ENCODE measurements at places on chromosomes 6 and 20.

- no peak for DNase-seq
These were observed 15.4 kb downstream of the CDC40 start for GRCh38 chr6:110195639-110196038.

DNA sequence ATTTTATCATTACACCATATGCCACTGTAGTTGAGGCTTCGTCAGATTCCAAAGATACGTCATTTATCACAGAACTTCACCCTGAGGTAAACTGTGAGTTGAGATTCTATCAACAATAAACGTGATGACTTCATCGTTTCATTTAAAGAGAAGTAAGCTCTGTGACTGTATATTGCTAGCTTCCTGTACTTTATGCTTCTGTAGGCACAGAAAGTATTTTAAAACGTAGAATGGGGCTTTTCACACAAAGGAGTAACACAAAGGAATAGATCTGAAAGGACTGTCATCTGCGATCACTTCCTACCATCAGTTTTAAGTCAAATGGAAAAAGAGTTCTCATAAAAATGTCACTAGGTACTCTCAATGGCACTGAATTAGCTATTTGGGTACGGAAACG, 234.4 kb upstream of the MCHR2 start:
- no peak for DNase-seq

DNA sequence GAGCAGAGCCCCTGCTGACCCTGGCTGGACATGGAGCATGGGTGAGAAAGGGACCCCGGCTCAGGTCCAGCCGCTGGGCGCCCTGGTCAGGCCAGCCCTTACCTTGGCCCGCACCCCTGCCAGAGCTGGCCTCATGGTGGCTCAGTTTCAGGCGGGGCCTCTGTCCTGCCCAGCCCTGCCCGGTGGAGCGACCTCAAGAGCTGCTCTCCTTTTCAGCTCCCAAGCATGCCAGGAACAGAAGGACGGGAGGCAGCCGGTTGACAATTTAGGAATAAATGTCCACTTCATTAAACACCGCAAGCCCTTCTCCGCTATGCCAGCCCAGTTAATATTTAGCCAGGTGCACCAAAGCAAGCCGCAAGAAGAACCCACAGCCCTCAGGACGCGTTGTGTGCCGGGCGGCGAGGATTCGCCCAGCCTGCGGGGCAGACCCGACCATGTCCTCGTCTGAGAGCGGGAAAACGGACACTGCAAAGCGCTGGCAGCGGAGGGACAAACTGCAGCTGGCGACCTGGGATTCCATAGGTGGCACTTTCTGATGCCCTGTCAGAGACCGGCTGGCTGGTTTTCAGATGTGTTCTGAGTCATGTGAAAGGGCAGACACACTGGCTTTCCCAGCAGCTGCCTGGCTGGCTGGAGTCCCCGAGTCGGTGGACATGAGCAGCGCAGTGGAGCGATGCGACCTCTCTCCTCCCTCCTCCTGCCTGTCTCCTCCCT, 221.9 kb downstream of the TTLL2 start:
- DNase-seq = no peak

GRCh38 chr20:47428851-47429336, 72.4 kb upstream of the ZMYND8 start:
- DNase-seq = no peak

GRCh38 chr20:10249048-10249770, 30.6 kb downstream of the SNAP25 start:
- no peak for DNase-seq

DNA sequence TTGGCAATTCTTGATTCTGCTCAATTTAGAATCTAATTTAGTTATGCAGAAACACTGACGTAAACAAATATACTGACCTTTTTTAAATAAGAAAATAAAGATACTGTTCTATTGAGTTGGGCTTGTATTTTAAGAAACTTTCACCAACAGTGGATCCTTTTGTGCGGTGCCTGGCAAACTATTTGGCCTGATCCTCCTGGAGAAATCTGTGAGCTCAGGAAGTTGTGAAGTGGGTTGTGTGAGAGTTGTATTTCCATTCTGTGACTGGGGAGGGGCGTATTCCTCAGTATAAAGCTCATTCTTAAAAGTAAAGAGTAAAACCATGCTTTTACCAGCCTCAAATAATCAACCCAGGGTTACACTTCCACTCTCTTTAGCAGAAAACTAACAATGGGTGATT, 85.6 kb downstream of the SEL1L2 start:
- DNase-seq = no peak

DNA sequence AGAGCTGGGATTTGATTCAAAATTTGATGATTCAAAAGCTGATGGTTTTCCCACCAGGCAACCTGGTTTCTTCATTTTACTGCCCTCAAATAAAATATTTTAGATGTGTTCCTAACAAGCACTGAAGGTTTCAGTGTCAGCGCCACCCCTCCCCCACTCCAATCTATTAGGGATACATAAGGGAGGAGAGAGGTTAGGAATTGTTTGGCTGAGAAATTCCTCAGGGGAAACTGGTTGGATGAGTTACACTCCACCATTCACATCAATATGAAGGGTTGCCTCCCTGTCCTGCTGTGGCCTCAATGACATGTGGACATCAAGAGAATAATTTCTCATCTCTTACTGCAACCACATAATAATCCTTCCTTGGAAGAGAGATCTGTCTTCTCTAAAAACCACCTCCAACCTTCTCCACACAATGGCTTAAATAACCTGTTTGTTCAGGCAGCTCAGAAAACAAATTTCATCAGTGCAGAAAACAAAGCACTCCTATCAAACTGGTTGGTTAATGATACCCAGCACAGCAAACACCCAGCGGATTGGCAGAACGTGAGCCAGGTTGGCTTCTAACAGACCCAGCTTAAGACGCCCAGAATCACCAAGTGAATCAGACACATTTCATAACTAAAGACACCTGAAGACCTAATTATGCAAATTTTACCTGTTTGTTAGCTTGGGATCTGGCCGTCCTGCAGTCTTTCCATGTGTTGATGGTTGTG, 136.0 kb upstream of the SGK1 start:
- DNase-seq = no peak

DNA sequence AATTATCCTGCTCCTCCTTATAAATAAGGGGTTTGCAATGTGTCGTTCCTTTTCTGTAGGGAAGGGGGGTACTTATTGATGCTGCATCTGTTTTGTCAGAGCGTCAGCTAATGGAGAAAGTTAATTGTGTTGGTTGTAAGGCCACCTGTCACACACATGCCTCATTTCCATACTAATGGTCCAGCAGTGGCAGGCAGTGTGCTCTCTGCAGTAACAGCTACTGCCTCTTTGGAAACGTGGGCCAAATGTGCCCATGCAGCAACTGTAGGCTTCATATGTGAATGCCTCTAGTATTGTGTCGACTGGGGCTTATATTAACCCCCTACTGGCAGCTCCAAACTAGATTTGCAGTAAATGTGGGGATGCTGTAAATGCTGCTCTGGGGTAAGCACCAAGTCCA, 56.3 kb upstream of the OLIG3 start:
- no peak for DNase-seq

DNA sequence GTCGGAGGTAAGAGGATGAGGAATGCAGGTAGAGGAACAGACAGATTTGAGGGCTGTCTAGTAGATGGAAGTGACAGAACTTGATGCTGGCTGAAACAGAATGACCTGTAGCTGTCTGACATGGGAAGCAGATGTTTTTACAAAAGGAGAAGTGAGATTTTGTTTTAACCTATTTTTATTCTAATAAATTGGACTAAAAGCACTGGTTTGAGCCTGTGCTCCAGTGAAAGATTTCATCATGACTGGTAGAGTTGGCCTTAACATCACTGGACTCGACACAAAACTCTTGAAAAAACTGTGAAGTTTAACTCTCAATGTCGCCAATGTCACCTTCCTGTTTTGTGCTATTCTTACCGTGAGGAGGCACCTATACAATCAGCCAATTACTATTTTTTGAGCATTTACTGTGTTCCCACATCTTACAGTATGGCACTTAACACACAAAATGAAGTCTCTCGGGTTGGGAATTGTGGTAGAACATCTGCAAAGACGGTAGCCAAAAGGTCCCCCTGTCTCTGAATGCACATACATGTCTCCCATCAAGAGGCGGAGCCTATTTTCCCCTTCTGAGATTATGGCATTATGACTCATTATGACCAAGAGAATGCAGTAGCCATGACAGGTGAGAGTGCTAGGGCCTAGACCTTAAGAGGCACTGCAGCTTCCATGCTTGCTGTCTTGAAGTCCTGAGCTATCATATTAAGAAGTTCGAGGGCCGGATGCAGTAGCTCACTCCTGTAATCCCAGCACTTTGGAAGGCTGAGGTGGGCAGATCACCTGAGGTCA, 93.2 kb downstream of the FOXF2 start:
- no peak for DNase-seq

DNA sequence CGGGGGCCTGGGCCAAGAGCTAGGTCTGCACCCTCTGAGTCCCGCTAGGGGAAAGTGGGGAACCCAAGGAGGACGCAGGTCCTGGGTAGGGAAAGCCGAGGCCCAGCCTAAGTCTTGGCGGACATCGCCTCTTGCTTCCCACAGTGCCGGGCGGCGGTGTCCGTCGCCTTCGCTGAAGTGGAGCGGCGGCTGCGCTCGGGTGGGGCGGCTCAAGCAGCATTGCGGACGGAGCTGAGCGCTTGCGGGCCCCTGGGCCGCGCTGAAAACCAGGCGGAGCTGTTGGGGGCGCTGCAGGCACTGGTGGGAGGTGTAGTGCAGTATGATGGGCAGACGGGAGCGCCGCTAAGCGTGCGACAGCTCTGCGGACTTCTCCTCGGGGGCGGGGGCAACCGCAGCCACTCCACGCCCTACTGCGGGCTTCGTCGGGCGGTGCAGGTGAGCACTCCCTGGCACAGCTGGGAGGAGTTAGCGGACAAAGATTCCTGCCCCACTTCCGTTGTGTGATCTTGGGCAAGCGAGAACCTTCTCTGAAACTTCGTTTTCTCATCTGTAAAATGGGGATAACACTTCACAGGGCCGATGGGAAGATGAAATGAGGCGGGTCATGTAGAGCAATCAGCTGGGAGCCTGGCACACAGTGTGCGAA, 4.2 kb downstream of the PRSS16 start:
- DNase-seq = peak; percentile 59
